Anterior cingulate cortex (tissue), 58 donors: ENCODE measurements at places on chromosomes 6 and 20.

- peak; percentile 41 for DNase-seq
Measured at GRCh38 chr20:50655311-50655880, 35.9 kb downstream of the RIPOR3 start.

DNA sequence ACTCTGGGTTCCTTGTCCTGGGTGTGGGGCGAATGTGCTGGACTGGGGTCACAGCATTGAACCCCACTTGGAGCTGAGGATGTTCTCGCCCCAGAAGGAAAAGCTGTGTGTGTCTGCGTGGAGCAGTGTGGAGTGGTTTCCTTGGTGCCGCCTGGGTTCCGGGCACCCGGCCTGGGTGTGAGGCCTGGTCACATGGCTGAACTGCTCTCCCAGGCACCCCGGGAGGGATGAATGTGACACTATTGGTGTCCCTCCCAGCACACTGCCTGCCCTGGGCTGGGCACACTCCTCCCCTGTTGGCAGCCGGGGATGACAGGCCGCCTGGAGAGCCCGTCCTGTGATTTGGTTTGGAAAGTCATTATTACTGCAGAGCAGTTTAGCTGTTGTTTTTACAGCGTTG, 12.3 kb downstream of the MYT1 start:
- DNase-seq, result no peak

DNA sequence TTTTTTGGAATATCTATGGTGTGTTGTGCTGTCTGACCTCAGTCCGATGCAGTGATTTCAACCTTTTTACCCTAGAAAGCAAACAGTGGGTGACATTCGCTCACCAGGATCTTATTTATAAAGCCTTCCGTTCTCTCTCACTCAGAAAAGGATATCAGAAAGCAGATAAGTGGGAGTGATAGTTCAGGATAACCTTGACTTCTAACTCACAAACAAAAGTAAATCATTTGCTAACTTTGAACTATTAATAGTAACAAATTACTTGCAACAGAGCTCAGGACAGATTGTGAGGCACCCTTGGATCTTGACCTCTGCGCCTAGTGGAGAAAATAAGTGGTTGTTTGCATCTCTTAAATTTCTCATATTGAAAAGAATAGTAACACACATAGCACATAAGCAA, 637.1 kb upstream of the CITED2 start:
- no peak for DNase-seq

GRCh38 chr6:148082044-148082443, 260.6 kb upstream of the SASH1 start:
- DNase-seq, result no peak

DNA sequence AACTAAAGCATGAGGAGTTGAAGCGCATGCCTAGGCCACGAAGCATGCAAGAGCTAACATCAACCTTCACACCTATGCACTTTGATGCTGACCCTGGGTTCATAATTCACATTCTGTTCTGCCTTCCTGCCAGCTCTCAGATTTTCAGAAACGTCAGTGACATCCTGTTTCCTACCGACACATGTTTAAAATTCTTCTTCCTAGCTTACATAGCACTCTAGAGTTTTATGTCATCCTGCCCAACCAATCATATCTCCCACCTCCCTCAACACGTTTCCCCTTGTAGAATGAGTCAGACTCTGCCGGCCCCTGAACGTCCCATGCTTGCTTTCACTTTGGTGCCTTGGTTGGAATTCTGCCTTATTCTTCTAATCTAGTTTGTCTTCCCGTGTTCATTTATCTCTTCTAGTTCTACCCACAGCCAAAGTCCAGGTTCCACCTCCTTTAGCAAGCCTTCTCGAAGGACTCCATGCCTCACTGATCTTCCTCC, 97.2 kb upstream of the MAP7 start:
- DNase-seq, result no peak

DNA sequence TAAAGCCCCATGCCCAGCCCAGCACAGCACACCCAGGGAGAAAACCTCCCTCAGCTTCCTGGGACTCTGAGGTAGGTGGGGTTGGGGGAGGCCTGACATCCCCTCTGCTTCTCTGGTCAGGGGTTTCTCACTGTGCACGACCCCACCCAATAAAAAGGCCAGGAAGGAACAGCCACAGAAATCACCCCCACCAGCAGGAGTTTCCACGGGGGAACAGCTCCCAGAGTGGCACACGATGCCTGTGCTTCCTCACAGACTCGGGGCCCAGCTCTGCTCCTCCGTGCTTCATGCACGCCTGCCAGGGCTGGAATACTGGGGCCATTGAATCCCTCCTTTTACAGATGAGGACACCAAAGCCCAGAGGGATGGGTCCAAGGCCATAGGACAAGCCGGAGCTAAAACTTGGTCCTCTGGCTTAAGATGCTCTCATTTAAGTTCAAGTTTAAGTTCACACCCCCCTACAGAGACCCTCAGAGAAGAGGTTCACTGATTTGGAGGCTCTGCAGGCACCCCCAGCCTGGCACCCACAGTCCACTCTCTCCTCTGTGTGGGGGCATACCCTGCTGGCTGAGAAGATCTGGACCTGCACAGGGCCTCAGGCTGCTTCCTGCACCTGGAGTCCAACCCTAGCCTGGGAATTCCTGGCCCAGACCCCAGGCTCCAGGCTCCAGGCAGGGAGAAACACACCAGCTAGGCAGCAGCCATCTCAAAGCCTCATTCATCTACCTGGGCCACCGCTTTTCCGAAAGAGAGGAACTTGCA, 14.3 kb downstream of the ACSS1 start:
- DNase-seq, result no peak

DNA sequence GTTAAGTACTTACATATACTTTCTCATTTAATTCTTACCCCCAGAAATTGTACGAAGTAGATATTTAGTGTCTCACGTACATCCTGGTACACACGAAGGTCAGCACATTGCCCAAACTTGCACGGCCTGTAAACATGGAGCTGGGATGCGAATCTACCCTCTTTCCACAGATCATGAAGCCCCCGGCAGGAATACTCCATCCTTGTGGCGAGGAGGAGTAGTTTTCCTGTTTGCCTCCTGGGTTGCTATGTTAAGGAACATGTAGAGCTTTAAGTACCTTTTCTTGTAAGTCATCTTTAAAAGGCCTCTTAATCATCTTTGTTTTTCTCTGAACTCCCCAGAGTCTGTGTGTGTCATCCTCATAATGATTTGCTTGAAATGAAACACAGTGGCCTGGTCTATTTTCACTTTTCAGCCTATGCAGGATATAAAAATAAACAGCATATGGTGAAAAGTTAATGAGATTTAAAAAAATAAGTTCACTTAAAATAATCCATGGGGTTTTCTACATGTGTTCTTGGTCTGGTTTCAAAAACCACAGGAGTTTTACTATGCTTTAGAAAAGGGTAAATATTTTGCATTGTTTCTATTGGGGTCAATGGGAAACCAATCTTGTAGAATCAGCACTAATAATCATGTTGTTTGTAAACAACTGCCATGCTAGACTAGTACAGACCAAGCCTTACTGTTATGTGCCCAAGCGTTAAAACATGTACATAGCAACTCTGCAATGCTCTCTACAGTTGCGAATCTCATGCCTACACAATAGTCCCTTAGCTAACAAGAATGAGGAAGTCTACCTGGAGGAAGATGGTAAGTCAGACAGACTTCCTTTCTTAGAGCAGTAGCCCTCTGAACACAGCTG, 9.3 kb upstream of the ARID1B start:
- no peak for DNase-seq

DNA sequence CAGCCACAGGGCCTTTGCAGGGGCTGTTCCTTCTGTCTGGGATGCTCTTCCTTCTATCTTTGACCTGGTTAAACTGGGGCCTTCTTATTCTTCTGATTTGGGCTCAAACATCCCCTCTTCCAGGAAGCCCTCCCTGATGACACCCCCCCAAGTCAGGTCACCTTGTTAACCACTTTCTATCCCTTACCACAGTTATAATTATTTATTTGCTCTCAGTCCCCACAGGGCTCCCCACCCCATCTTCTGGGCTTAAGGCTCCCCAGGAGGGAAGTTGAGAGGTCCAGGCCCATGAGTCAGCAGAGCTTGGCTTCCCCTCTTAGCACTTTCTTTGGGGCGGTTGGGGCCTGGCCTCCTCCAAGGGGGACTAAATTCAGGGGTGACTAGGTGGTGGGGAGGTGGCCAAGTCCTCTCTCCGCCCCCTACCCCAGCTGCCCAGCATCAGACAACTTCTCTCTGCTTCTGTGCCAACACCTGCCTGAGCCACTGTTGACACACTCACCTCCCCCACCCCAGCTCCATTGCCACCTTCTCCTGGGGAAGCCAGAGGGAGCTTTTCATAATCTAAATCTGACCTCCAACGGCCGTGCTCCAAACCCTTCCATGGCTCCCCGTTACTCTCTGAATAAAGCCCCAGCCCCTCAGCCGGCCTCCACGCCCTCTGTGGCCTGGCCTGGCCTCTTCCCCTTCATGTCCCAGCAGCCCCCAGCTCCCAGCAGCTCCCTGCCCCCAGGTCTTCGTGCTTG, 70.0 kb downstream of the CEBPB start:
- DNase-seq, result no peak

DNA sequence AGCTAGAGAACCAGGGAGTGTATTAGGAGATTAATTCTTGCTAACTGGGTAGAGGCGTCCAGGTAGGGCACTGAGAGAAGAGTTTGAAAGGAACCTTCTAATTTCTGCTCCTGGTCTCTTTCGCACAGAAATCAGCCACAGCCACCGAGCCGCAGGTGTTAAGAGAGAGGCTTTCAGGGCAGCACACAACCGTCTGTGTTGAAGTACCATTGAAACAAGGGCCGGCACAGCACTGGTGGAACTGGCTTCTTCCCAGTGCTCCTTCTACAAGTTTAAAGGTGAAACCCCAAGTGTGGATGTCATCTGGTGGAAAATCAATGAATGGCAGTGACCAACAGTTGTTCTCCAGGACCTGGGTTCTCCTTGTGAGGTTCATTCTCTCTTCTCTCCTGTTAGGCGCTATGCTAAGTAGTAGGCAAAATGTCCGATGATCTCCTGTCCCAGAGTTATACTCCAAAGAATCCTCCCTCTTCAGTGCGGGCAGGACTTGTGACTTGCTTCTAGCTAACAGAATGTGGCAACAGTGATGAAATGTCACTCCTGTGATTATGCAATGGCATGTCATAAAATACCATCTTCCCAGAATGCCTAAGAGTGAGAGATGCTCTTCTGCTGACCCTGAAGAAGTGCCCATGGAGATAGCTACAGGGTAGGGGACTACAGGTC, 15.0 kb upstream of the RIN2 start:
- DNase-seq, result no peak

DNA sequence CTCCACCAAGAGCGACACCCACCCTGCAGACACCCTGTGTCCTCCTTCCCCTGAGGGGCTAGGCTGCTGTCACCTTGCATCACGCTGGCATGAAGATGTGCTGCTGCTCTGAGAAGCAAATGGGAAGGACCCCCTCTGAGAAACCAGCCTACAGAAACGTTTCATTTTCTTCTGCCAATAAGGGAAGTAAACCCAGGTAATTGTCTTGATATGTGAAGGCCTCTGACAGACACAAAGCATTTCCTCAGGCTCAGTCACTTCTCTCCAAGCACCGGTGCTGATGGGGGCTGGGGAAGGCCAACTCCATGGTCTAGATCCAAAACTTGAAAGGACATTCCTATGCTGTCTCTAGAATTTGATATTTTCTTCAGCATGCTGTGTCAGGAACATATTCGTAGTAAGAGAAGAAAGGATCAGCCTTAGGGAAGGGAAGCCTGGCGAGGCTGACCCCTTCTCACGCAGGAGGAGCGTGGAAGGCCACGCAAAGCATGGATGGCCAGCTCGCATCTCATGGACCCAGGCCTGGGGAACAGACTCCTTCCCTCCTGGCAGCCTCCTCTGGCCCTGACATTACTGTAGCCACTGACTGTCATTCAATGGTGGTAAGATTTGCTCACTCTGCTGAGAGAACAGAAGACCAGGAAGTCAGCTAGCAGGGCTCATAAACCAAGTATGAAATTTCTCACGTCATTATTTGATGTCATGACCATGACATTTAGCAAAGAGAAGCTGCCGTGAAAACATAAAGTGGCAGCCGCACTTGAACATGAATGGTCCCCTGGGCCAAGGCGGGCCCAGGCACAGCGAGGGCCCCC, 20.4 kb downstream of the ACSS1 start:
- DNase-seq, result no peak

DNA sequence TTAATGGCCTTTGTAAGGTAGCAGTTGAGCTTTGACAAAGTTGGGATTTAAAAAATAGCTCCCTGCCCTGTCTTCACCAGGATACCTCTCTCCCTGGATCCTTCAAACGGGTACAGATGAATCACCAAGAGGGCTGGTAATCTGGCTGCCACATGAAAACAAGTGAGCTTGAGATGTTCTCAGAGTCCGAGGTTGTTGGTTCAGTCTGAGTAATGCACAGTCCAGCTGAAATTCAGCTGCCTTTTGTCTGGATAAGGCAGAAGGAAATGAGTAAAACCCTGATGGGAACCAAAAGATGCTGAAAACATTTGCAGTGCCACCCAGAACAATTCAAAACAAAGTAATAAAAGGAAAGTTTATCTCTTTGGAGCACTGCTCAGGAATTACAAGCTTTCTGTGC, 86.8 kb downstream of the GJA1 start:
- no peak for DNase-seq

DNA sequence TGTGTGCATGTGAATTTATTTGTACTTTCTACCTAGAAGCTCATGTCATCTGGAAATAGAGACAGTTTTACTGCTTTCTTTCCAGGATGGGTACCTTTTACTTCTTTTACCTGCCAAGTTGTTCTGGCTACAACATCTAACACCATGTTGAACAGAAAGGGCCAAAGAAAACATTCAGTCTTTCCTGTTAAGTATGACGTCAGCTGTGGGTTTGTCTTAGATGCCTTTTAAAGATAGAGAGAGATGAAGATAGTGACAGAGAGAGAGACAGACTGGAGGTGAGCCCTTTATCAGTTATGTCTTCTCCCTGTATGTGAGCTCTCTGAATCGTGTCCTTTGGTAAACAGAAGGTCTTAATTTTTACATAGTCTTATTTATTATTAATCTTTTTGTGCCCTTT, 3.4 kb upstream of the DACT2 start:
- DNase-seq, result no peak

- DNase-seq, result no peak
Measured at GRCh38 chr20:20217621-20218020, 150.3 kb upstream of the INSM1 start.

- DNase-seq, result peak; percentile 12
Measured at GRCh38 chr6:125363039-125363823, 61.5 kb upstream of the HDDC2 start.

DNA sequence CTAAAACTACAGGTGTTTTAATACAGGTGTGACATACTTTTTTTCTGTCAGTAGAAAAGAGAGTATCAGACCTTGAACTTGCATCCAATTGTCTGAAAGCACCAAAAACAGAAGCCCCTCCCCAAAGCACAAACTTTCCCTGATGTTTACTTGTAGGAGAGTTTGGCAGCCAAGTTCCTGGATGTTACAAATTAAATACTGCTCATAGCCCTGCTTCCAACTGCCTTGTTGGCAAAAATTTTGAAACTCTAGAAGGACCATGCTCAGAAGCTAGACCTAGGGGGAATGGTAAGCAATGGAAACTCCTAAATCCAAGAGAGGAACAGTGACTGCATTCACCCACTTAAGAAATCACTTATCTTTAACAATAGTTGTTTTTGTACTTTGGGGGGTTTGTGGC, 17.0 kb upstream of the ARG1 start:
- no peak for DNase-seq
